ENCODE measurements at places on chromosomes 12 and 14. TPM values are rescaled to one million over a fixed set of nuclear protein-coding genes. Genes with fewer than 3 reads are reported as not detected.

The TMEM117 gene
- 0.63 TPM for total RNA-seq

The ATP5MC2 gene
- total RNA-seq = 253 TPM

The FSCB gene
- total RNA-seq = not detected

The TMEM132D gene
- not detected for total RNA-seq

The CEP170B gene
- 8.5 TPM for total RNA-seq

The RNASE3 gene
- total RNA-seq = not detected

The VPS33A gene
- 37.3 TPM for total RNA-seq

The CMTM5 gene
- not detected for total RNA-seq

- no peaks in the 10 kb centered on the region for H3K36me3 ChIP-seq
- H3K27me3 ChIP-seq = peaks cover 9% of the 10 kb centered on the region
- no peak overlapping the region for H3K4me3 ChIP-seq
Measured at GRCh38 chr12:56816491-56816890, 53.4 kb downstream of the HSD17B6 start.

DNA sequence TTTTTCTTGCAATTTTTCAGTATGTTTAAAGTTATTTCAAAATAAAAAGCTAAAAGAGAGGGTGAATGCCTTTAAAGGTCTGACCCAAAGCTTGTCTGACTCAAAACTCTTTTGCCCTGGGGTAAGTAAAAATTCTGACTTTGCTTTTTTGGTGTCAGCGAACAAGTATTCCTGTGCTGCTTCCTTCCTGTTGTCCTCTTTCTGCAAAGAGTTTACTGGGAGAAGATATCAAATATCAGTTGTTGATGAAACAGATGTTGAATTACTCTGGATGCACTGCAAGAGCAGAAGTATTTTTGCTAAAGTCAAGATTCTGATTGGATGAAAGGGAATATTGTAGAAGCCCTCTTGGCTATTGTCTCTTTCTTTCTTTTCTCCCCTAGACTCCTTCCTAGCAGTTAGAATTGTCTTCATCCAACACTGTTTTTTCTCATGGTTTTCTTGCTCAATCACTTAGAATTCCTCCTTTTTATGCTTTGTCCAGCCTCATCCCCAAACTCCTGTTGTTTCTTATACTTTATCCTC lies 62.0 kb downstream of the DACT1 start:
- H3K4me1 ChIP-seq = no peaks in the 10 kb centered on the region
- H3K4me3 ChIP-seq = no peak overlapping the region
- peaks cover 23% of the 10 kb centered on the region for H3K27me3 ChIP-seq
- H3K27ac ChIP-seq = no peak overlapping the region
- no peaks in the 10 kb centered on the region for H3K36me3 ChIP-seq

- H3K36me3 ChIP-seq = no peaks in the 10 kb centered on the region
- DNase-seq = no peak
- no peaks in the 10 kb centered on the region for H3K27me3 ChIP-seq
- H3K27ac ChIP-seq = no peak overlapping the region
- no peaks in the 10 kb centered on the region for H3K4me1 ChIP-seq
Measured at GRCh38 chr12:43292699-43293098, 259.3 kb downstream of the ADAMTS20 start.

GRCh38 chr12:86312232-86312631 lies 56.0 kb upstream of the MGAT4C start:
- no peak for DNase-seq
- no peak overlapping the region for H3K27ac ChIP-seq
- no peaks in the 10 kb centered on the region for H3K4me1 ChIP-seq
- no peaks in the 10 kb centered on the region for H3K27me3 ChIP-seq
- H3K4me3 ChIP-seq = no peak overlapping the region

- H3K36me3 ChIP-seq = no peaks in the 10 kb centered on the region
- no peak overlapping the region for H3K4me3 ChIP-seq
- H3K27ac ChIP-seq = no peak overlapping the region
- H3K4me1 ChIP-seq = no peaks in the 10 kb centered on the region
- no peak for DNase-seq
Measured at GRCh38 chr12:69042970-69043369, 110.0 kb upstream of the CPM start.

- H3K36me3 ChIP-seq = no peaks in the 10 kb centered on the region
- no peak overlapping the region for H3K4me3 ChIP-seq
- H3K27me3 ChIP-seq = no peaks in the 10 kb centered on the region
- DNase-seq = no peak
- no peaks in the 10 kb centered on the region for H3K4me1 ChIP-seq
- no peak overlapping the region for H3K27ac ChIP-seq
Measured at GRCh38 chr12:114834621-114835020, 150.6 kb upstream of the TBX3 start.

DNA sequence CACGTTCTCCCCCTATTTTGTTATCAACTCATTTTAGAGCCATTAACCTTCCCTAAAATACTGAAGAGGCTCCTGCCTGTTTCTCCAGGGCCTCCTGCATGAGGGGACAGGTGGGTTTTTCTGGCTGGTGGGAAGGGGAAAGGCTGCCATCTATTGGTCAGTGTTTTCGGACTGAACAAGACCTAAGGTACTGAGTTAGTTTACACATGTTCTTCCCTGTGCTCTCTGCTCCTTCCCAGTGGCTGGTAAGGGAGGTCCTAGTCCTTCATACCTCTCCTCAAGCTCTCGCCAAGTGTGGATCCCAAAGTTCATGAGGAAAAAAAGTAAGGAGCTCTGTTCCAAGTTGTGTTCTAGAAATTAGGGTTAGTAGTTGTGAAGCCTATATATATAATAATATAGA lies 357.5 kb downstream of the FSCB start:
- no peaks in the 10 kb centered on the region for H3K4me1 ChIP-seq
- H3K36me3 ChIP-seq = no peaks in the 10 kb centered on the region
- H3K27me3 ChIP-seq = no peaks in the 10 kb centered on the region

DNA sequence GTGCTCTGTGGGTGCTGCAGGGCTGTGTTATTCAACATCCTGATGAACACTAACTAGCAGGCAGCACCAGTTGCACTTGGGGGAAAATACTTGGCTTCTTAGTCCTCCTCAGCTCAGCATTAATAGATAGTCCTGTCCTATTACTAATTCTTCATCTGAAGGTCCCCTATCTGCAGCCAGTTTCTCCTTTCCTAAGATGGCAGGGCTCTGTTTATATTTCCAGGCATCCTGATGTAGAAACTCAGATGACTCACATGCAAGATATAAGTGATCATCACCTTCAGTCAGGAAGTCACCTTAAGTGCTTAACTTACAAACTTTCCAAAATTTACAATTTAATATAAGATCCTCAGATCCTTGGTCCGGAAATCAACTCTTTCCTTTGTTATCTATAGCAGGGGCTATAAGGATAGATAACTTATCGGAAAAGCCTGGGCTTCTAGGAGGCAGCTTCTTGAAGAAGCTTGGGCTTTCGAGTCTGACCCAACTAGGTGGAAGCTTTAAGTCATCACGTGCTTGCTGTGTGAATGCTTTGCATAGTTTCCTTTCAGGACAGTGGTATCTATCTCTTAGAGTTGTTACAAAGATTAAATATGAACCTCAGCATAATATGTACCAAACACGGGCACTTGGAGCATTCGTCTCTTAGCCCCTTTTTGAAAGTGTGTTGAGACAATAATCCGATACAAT lies 181.0 kb upstream of the GRIP1 start:
- no peak for DNase-seq
- H3K4me1 ChIP-seq = peaks cover 13% of the 10 kb centered on the region
- H3K27me3 ChIP-seq = peaks cover 14% of the 10 kb centered on the region
- H3K27ac ChIP-seq = no peak overlapping the region
- no peak overlapping the region for H3K4me3 ChIP-seq
- no peaks in the 10 kb centered on the region for H3K36me3 ChIP-seq

DNA sequence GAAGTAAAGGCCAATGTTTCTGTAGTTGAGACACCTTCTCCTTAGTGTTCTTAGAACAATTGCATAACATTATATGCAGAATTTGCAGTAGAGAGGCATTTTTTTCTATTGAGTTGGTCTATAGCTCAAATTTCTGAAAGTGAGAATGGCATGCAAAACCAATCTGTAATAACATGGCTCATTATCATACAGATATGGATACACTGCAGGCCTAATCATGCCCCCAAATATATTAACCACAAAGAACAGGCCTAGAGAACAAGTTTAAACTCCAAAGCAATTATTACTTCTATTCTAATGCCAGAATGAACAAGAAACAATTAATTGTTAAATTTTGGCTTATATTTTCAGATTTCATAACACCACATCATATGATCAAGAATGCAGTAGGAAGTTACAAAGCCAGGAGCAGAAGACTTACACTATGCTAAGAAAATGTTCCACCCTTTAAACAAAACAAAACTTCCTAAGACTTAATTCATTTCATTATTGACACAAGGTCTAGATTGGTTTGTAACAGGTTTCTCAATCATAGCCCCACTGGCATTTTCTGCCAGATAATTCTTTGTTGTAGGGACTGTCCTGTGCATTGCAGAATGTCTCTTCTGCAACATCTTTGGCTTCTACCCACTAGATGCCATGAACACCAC lies 26.9 kb downstream of the TMTC1 start:
- no peak for DNase-seq
- no peaks in the 10 kb centered on the region for H3K36me3 ChIP-seq
- no peak overlapping the region for H3K4me3 ChIP-seq
- H3K4me1 ChIP-seq = no peaks in the 10 kb centered on the region

DNA sequence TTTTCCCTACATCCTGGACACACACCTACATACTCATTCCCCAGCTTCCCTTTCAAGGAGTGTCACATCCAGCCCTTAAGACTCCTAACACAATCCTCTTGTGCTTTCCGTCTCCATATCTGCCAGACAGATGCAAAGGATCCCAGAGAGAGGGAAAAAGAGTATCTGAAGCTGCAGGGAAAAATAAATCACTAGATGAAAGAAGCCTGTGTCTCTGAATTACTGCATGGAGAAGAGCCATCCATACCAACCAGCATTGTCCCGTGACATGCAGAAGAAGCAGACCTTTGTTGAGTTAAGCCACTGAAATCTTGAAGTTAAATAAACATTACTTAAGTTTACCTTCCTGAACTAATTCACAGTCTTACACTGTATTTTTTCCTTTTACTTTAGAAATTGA lies 54.6 kb downstream of the GTF2A1 start:
- no peak overlapping the region for H3K27ac ChIP-seq
- H3K36me3 ChIP-seq = no peaks in the 10 kb centered on the region
- no peaks in the 10 kb centered on the region for H3K27me3 ChIP-seq
- no peak for DNase-seq

- no peaks in the 10 kb centered on the region for H3K4me1 ChIP-seq
- no peak for DNase-seq
- H3K27me3 ChIP-seq = no peaks in the 10 kb centered on the region
- no peaks in the 10 kb centered on the region for H3K36me3 ChIP-seq
- no peak overlapping the region for H3K4me3 ChIP-seq
Measured at GRCh38 chr14:89787525-89787924, 167.0 kb downstream of the EFCAB11 start.

GRCh38 chr14:59297071-59297776 lies 108.8 kb downstream of the DAAM1 start:
- H3K36me3 ChIP-seq = peaks cover 10% of the 10 kb centered on the region
- no peak for DNase-seq
- H3K4me3 ChIP-seq = no peak overlapping the region
- no peaks in the 10 kb centered on the region for H3K27me3 ChIP-seq

DNA sequence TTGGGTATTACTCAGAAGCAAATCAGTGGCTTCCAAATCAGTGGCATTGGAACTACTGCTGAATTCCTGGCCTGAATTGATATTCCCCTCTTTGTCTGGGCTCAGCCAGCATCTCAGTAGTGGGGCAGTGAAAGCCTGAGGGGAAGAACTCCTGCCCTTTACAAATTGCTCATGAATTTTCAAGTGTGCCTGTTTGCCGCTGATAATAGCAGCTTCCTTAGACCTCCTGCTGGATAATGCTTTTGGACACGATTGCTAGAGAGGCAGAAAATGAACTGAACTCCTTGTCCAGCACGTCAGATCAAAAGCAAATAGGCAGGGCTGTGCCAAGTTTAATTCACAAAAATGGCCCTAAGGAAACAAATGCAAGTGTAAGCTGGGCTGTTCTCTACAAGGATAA lies 91.3 kb upstream of the GZMB start:
- H3K36me3 ChIP-seq = no peaks in the 10 kb centered on the region
- no peak overlapping the region for H3K4me3 ChIP-seq
- no peak overlapping the region for H3K27ac ChIP-seq
- peaks cover 4% of the 10 kb centered on the region for H3K4me1 ChIP-seq

GRCh38 chr12:1907652-1908611 lies 10.5 kb downstream of the CACNA2D4 start:
- peaks cover 3% of the 10 kb centered on the region for H3K4me1 ChIP-seq
- peaks cover 23% of the 10 kb centered on the region for H3K27me3 ChIP-seq
- H3K27ac ChIP-seq = no peak overlapping the region
- H3K36me3 ChIP-seq = peaks cover 2% of the 10 kb centered on the region

- no peaks in the 10 kb centered on the region for H3K27me3 ChIP-seq
- H3K4me1 ChIP-seq = no peaks in the 10 kb centered on the region
- DNase-seq = no peak
- H3K27ac ChIP-seq = no peak overlapping the region
- peaks cover 2% of the 10 kb centered on the region for H3K36me3 ChIP-seq
Measured at GRCh38 chr12:90203556-90203955, 494.9 kb upstream of the ATP2B1 start.

DNA sequence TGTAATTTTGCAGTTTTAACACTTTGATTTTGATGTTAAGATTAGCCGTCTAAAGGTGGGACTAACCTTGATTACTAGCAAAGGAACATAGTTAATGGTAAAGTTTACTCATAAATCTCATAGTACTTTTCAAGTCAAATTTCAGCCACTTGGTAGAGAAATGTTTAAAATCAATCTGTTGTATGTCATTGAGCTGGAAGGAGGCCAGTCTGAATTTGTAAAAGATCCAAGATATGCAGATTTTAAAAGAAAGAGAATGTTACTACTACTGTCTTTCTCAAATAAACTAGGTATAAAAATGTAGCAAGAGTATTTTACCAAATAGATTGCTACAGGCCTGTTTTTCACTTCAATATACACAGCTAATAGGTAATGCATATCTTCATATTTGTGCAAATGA lies 600.8 kb upstream of the SEL1L start:
- no peak for DNase-seq
- H3K4me3 ChIP-seq = no peak overlapping the region
- no peaks in the 10 kb centered on the region for H3K27me3 ChIP-seq
- no peak overlapping the region for H3K27ac ChIP-seq
- H3K4me1 ChIP-seq = no peaks in the 10 kb centered on the region

DNA sequence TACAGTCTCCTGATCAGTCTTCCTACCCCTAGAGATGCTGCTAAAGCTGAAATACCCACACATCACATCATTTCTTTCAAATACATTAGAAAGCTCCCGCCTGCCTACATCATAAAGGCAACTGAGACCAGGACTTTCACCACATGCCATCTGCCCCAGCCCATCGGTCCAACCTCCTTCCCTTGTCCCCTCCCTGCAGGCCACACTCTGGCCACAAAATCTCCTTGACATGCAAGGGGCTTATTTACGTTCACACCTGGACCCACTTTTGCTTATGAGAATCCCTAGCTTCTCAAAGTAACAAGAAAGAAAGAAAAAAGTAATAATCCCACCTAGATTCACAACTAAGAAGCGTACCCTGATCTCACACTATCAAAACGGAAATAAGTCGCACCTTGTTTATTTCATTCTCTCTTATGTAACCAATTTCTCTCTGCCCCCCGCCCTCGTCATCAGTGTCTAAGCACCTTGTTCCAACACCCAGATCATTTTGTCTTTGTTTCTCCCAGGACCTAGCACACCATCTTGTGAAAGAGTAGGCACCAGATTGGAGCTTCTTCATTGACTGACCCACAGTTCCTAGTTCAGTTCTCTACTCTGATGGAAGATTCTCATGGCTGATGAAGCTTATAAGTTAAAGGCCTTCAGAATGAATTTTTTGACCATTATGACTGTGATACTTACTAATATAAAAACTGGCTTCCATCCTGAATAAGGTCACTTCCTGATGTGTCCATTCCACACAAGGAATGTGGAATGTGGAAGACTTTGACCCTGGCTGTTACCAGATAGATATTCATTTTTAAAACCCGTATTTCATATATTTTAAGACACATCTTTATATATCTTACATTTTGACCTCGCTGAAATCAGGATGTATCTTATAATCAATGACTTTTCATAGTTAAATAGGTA lies 7.7 kb downstream of the WSB2 start:
- peak overlapping the region; percentile 67 for H3K27ac ChIP-seq
- DNase-seq = no peak
- H3K4me1 ChIP-seq = peaks cover 30% of the 10 kb centered on the region
- peaks cover 28% of the 10 kb centered on the region for H3K36me3 ChIP-seq
- no peaks in the 10 kb centered on the region for H3K27me3 ChIP-seq

All from activated CD8-positive, alpha-beta memory T cell treated with anti-CD3 and anti-CD28 coated beads, Interleukin-2, amount 10 ng/mL, durations not matched to agents 7 days and 5 days (primary cell).